ENCODE measurements at places on chromosomes 13 and 19. TPM values are rescaled to one million over a fixed set of nuclear protein-coding genes. Genes with fewer than 3 reads are reported as not detected.

MYPOP gene
- total RNA-seq: 13.1 TPM

KLF2 gene
- total RNA-seq: 12.7 TPM

VSIG10L gene
- 0.47 TPM for total RNA-seq

DNA sequence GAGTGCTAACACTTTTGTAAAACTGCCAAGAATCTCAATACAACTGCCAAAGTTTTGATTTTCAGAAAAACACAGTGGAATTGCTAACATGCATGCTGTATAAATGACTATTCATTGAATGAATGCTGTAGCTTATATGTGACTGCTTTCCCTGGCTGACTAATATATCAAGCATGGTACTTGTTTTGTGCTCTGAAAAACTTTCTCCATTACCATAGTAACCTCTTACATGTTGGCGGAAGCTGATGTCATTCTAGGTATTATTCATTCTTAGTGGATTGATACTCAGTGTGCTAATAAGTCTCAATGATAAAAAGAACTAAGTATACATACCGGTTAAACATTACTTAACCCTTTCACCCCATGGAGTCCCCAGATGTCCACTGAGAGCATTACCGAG is 166.1 kb upstream of the MYO16 start:
- no peak overlapping the region for H3K27ac ChIP-seq
- no peak for DNase-seq
- no peaks in the 10 kb centered on the region for H3K27me3 ChIP-seq
- no peaks in the 10 kb centered on the region for H3K36me3 ChIP-seq

FGF22 gene
- 0.26 TPM for total RNA-seq

- H3K4me1 ChIP-seq: no peaks in the 10 kb centered on the region
- no peaks in the 10 kb centered on the region for H3K27me3 ChIP-seq
- DNase-seq: no peak
- H3K4me3 ChIP-seq: no peak overlapping the region
- no peaks in the 10 kb centered on the region for H3K36me3 ChIP-seq
Measured at GRCh38 chr13:110000534-110001345, 214.4 kb upstream of the IRS2 start.
